ENCODE measurements at places on chromosomes 5 and 9. TPM values are rescaled to one million over a fixed set of nuclear protein-coding genes. Genes with fewer than 3 reads are reported as not detected.

SH2D3C gene
- polyA plus RNA-seq = 16.6 TPM

- no peak for DNase-seq
These were observed 84.4 kb upstream of the SPIN1 start for GRCh38 chr9:88303721-88304451.

GRCh38 chr5:79575996-79576395 is 36.2 kb upstream of the TENT2 start:
- no peak for DNase-seq

TSSK1B gene
- polyA plus RNA-seq = not detected

EPB41L4A gene
- polyA plus RNA-seq = 5.0 TPM

- DNase-seq = no peak
These were observed 174.9 kb downstream of the RAPGEF6 start for GRCh38 chr5:131460133-131460532.

ABCA1 gene
- 14.2 TPM for polyA plus RNA-seq

GRIN1 gene
- polyA plus RNA-seq = 0.18 TPM

- no peak for DNase-seq
These were observed 62.4 kb downstream of the ZNF354C start for GRCh38 chr5:179122411-179123108.

DNA sequence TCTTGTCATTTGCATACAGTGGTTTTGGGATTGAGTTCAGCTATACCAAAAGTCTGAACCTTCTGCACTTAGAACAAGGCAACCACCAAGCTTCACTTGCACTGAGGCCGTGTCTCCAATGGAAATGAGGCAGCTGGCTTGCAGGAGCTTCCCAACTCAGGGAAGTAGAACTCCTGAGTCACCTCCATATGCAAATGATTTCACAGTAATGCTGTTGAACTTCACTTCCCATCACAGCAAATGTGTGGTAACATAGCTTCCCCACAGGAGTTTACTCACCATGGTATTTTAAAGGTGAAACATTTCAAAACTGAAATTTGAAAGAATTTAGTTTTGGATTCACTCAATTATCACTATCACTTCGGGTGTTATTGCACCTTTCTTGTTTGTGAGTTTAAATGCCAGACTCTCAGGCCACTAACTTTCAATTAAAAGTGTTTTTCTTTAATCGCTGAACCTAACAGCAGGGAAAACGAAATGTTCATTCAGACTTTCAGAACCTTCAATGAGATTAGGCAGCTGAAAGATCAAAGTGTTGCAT is 9.0 kb downstream of the CD274 start:
- no peak for DNase-seq

DNA sequence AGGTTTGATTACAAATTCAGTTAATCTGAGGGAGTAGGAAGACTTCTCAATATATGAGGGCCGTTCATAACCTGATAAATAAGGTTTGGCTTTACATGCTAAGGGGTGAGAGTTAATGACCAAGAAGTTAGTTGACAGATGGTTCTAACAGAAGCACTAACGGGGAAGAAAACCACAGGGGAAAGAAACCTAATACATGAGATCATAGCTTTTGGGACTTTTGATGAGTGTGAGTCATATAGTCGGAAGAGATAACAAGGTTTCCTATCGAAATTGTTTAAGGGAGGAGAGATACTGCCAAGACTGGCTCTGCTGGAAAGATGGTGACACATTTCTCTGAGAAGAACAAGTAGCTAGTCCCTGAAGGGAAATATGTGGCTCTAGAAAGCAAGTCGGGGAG is 140.1 kb downstream of the COX7C start:
- no peak for DNase-seq

BNC2 gene
- 10.7 TPM for polyA plus RNA-seq

GRCh38 chr9:9963841-9964240 is 649.0 kb downstream of the PTPRD start:
- DNase-seq = no peak

DNA sequence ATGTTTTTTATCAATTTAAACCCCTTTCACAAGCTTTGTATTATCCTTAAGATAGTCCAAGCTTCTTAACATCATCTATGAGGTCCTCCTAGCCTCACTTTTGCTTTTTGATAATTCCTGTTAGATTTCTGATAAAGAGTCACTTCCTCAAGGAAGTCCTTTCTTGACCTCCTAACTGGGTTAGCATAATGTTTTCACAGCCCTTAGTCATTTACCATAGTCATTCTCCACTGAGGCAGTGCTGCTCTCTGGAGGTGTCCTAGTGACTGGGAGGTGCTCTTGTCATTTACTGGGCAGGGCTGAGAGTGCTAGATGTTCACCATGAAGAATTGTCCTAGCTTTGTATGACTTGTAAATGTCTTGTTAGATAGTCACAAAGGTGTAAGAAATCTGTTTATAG is 26.4 kb downstream of the TNPO1 start:
- DNase-seq = no peak

GRCh38 chr5:127072861-127073846 is at the start of gene C5orf63:
C5orf63 (minus strand) TSS chr5:127073502; CDS start chr5:127058995, 14,507 bp downstream.
- DNase-seq = no peak

DNA sequence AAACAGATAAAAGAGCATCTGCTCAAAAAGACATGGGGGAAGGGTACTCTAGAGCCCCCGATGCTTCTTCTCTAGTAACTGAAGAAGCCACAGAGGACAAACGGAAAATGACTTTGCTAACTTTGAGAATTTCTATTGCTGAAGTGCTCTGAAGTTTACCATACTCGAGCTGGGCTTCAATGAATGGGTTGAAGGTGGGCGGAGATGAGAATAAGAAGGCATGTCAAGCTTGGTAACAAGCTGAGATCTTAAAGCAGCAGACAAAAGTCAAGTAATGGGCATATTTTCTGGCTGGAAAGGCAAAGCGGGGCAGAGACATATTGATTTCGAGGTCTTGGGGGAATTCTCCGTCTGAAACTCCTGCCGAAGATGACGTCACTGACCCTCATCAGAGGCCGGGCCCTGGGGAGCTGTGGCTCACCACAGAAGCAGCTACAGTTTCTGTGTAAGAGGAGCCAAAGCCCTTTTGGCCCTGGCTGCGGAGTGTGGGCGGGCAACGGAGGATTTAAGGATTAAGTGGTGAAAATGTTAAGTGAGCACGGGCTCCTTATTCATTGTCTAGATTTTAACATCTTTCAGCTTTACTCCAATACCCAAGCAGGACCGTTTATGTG is 115.8 kb upstream of the SLIT3 start:
- DNase-seq = no peak

DNA sequence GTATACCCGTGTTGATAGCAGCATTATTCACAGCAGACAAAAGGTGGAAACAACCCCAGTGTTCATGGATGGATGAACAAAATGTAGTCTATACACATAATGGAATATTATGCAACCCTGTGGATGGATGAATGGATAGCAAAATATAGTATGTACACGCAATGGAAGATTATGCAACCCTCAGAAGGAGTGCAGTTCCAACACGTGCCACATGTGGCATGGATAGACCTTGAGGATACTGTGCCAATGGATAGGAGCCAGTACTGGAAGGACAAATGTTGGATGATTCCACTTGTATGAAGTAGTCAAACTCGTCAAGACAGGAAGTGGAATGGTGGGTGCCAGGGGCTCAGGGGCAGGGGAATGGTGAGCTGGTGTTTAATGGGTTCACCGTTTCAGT is 44.9 kb downstream of the PLEKHG4B start:
- DNase-seq = no peak

DNA sequence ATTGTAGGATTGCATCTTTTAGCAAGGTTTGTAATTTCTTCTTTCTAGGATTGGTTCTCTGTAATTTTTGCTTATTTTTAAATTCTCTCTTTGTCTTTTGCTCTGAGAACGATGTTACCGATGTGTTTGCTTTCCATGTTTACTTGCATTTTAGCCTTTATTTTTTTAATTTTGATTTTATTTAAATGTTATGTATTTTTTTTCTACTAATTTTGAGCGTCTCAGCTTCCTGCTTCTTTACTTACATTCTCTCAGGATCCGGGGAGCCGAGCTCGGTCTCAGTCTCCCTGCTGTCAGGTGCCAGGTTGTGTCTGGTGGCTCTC is 20.9 kb downstream of the ANXA2R start:
- no peak for DNase-seq

ARSK gene
- polyA plus RNA-seq = 9.5 TPM

- no peak for DNase-seq
These were observed 162.9 kb upstream of the FTMT start for GRCh38 chr5:121688781-121689180.

DNA sequence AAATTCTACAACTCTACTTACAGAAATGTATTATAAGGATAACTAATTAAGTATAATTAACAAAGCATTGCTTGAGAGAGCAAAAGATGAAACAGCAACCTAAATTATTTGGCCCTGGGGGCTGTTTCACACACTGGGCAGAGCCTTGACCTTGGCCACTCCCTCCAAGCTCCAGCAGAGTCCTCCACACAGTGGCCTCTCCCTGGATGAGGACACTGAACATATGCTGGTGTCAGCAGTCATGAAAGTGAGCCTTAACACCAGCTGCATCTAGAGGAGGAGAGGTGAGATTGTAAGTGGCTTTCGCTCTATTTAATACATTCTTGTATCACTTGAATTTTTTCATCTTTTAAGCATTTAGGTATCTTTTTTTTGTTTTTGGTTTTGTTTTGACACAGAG is 23.3 kb upstream of the ZDHHC12 start:
- no peak for DNase-seq

GRCh38 chr5:11346336-11346735 is 557.9 kb downstream of the CTNND2 start:
- DNase-seq = no peak

DNA sequence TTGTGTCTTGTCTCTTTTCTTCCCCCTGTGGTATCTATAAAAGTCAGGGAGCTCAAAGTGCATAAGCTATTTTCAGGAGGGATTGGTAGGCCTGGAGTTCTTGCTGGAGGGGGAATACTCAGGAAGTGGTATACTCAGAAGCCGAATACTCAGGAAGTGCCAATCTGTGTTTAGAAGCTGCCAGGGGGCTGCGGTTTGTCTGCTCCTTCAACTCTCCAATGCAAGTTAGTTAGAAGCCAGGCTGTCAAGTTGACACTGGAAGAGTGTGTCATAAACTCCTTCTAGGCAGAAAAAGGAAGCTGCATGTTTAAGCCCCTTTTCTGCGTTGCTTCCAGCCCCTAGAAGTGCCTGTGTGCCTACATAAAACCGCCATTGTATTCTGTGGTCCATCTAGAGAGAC is 366.5 kb downstream of the TAF11L14 start:
- no peak for DNase-seq

TCF7 gene
- 3.9 TPM for polyA plus RNA-seq

DNA sequence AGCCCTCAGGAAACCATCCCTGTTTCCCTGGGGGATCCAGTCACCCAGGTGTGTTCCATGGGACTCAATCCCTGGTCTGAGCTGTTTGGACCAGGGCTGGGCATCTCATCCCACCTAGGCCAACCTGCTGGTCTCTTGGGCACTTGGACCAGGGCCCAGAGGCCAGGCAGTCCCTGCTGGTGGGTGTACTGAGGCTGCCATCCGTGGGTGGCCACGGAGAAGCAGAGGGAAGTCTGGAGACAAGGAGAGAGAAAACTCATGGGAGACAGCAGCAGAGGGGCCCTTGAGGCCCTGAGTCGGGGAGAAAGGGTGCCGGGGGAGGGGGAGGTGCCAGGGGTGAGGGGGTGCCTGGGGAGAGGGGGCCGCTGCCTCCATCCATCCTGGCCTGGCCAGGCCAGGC is 247.8 kb downstream of the PBX3 start:
- no peak for DNase-seq

DNA sequence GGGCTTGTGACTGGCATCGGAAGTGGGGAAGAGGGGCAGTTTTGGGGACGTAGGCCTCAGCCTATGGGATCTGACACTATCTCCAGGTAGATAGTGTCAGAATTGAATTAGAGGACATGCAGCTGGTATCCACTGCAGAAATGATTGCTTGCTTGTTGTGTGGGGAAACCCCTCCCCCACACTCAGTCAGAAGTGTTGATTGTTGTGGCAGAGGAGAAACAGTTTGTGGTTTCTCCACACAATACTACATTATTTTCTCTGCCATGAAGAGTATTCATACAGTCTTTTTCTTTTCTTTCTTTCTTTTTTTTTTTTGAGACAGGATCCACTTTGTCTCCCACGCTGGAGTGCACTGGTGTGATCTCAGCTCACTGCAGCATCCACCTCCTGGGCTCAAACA is 113.9 kb downstream of the ARRDC3 start:
- DNase-seq = no peak

DNA sequence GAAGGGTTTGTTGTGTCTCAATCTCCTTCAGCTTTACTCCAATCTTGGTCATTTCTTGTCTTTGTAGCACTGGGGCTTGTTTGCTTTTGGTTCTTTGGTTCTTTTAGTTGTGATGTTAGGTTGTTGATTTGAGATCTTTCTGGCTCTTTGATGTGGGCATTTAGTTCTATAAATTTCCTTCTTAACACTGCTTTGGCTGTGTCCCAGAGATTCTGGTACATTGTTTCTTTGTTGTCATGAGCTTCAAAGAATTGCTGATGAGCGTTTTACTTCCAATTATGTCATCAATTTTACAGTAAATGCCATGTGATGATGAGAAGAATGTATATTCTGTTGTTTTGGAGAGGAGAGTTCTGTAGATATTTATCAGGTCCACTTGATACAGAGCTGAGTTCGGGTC is 353.3 kb downstream of the MAN2A1 start:
- DNase-seq = no peak

AGXT2 gene
- 0.05 TPM for polyA plus RNA-seq

MINAR2 gene
- polyA plus RNA-seq = 0.03 TPM

FAM120A gene
- polyA plus RNA-seq = 67.9 TPM

DNA sequence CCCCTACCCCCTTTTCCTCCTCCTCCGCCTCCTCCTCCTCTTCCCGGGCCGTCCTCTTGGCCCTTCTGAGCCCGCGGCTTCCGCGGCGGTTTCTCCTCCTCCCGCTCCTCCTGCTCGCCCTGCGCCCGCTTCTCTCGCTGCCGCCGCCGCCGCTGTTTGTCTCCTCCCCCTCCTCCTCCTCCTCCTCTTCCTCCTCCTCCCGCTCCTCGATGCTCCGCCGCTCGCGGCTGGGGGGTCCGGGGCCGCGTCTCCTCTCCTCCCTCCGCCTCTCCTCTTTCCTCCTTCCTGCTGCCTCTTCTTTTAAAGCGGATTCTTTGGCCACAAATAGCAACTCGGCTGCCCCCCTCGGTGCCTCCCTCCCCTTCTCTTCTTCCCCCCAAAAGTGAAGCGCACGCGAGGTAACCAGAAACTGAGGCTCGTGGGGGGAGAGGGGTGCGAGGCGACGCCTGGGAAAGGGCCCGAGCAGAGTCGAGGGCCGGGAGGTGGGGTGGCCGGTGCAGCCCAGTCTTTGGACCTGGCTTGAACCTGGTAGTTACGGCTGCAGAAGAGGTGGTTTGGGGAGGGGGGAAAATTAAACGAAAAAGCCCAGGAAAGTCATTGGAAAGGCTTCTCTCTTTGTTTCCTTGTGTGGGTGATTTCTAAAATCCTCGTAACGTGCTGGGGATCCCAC is 1058.5 kb upstream of the DMAC1 start:
- DNase-seq = peak; percentile 47

- no peak for DNase-seq
These were observed 404 bp upstream of the AFAP1L1 start for GRCh38 chr5:149271195-149271715.

GRCh38 chr5:171623551-171624097 is 162.0 kb upstream of the SMIM23 start:
- no peak for DNase-seq

All from urinary bladder (tissue), 4 donors.